HS-5 (cell line): ENCODE measurements at places on chromosomes 5 and 9.

GRCh38 chr5:37836592-37837413 is 3.0 kb downstream of the GDNF start:
- no peak for DNase-seq

DNA sequence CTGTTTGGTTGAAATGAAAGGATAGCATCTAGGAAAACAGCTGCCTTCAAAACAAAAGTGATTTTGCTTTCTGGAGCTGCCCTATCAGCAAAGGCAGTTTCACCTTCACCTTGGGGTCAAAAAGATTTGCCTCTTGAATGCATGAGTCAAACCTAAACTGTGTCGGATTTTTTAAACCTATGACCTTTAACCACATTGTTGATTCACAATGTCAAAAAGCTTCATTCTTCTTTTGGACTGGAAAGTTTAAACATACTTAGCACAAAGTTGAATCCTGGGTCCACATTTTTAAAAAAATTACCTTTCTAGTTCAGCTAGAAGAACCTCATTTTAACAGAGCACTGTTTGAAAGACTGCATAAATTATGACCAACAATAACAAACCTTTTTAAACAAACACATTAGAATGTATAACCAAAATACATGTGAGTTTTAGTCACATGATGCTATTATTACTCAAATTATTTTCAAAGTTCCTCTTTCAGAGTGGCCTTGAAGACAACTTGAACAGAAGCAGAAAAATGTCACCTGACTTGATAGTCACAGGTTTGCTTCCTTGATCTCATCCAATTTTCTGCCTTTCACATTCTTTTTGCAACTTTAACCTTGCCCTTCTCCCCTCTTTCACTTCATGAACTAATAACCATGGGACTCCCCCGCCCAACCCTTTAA is 109.7 kb upstream of the LHFPL2 start:
- DNase-seq = no peak

- no peak for DNase-seq
Observed at GRCh38 chr9:26863074-26863473, 29.5 kb downstream of the CAAP1 start.

DNA sequence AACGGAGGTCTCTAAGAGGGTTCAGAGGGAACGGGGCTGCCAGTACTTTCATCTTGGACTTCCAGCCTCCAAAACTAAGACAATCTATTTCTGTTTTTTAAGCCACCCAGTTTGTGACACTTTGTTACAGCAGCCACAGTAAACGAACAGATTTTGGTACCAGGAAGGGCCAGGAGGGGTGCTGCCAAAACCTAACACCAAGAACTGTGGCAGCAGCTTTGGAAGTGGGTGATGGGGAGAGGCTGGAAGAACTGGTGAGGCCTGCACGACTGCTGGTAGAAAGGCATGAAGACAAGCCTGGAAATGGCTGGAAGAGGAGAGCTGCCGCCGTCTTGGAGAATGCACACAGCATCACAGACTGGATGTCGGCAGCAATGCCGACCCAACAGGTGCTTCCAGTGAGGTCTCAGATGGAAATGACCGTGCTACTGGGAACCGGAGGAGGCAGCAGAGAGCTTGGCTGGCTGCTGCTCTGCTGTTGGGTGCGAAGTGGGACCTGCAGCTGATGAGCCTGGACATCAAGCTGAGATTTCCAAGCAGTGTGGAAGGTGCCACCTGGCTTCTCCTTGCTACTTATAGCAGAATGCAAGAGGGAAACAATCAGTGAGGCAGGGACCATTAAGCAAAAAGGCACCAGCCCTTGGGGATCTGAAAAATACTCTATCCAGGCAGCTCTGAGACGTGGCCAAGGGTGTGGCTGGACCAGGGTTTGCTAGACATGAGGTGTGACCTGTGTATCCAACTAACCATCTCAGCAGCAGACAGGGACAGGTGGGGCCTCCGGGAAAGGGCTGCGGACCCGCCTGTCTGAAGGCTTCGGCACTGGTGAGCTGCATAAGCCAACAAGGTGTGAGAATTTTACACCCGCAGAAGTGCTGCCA is 4.7 kb upstream of the TMEM210 start:
- DNase-seq = no peak

DNA sequence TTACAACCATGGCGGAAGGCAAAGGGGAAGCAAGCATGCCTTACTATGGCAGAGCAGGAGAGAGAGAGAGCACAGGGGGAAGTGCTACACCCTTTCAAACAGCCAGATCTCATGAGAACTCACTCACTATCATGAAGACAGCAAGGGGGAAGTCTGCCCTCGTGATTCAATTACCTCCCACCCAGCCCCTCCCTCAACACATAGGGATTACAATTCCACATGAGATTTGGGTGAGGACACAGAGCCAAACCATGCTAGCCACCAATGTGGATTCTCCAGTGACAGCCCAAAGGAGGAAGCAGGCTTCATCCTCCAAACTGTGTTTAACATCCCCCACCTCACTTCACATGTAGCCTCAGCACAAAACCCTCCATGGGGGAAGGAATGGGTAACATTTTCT is 563.7 kb downstream of the CDK5RAP2 start:
- no peak for DNase-seq

DNA sequence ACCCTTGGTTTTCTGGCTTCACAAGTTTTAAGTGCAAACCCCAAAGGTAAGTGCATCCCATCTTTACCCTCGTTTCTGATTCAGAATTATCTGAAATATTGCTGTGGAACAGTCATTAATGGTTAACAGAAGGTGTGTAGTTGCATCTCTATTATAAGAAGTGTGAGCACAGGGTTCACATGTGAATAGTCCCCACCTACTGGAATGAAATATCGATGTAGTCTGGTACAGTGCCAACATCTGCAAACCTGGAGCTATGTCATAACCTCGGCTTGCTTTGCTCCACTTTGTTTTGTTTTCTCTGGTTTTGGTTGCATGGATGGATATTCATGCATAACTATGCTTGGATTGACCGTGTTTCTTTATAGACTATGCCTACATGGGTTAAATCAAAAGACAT is 12.6 kb downstream of the HTR4 start:
- DNase-seq = no peak

- DNase-seq = no peak
Observed at GRCh38 chr9:91799113-91799744, 150.8 kb downstream of the ROR2 start.

DNA sequence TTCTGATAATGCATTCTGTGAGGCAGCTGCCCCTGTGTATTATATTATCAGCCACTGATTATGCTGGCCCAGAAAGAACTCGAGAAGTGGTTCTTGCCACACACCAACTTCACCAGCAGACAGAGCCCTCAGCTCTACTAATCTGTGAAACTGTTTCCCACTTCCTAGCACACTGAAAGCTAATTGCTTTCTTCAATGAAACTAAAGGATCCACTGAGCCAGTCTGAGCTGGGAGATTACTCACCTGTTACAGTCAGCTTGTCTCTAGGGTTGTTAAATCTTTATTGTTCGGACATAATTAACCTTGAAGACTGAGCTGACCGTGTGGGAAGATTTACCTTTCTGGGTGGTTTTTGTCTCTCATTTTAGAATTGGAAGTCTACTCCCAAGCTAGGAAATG is 263.2 kb downstream of the KCTD16 start:
- DNase-seq = no peak

DNA sequence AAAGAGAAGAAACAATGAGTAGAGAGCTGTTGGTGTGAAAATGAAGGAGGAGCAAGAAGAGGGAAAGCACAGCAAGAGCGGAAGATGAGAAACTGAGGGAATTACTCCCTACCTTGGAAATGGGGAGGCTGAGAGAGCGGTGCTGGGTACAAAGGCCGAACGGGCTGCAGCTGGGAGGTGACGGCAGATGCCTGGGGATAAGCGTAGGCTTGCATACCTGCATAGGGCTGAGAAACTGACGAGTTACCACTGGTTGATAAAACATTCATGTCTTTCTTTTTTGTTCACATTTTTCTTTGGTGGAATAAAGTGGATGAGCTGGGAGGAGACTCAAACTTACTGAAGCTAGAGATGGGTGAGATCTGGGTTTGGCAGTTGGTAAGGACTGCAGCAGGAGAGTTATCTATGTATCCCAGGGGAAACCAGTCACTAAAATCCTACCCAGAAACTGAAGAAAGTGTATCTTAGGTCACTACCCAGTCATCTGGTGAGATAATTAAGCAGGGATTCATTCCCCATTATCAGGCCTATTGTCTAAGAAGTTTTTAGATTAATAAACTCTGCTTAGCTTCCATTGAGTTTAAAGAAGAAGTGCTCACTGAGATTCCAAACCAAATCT is 34.8 kb downstream of the FKBP15 start:
- no peak for DNase-seq

GRCh38 chr5:111266491-111266890 is 42.3 kb downstream of the CAMK4 start:
- no peak for DNase-seq

- no peak for DNase-seq
Observed at GRCh38 chr9:130150779-130151382, 21.3 kb upstream of the NCS1 start.

DNA sequence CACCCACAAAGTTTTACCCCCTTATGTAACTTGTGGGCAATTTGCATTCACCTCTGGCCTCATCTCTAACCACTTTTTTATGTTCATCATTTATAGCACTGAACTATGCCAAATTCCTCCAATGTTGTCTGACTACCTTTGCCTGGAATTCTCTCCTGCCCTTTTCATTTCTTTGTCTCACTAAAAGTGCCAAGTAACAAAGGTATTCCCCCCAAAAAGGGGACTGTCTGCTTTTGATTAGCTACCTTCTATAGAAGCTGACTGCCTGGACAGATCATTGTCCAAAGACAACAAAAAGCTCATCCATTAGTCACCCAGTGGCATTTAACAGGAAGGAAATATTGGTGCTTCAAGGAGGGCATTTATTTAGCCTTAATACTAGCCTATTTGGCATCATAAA is 189.9 kb upstream of the VCAN start:
- DNase-seq = peak; percentile 75

DNA sequence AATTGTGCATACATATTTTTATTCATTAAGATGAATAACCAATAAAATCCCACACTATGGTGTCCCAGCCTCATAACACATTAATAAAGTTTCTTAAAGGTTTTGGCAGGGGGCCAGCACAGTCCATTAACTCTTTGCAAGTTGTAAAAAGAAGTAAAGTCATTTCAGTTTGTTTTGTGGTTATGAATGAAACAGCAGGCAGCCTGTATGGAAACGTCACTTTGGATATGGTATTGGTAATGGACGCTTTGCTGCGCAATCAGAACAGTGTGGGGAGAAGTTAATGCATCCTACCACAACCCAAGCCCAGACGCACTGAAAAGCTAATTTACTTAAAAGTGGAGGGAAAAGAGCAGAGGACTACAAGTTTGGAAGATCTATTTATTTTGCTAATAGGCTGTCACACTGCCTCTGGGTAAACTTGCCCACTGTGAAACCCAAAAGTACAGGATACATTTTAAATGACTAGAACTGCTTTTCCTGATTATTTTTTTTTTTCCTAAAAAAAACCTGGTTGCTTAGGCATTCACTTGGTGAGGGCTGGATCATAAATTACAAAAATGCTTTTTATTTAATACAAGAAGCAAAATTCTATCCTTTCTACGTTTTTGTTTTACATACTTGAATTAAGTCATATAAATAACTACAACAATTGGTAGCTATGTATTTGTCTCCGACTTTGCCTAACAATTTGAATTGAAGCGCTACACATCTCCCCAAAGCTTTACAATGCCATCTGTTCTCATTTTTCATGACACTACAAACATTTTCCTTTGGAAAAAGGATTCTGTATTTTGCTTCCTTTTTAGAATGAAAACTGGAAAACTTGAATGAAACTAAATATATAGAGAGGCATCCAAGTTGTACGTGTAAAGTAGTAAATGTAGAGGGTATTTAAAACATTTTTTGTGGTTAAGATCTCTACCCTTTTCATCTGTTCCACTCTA is 104.3 kb downstream of the NFIB start:
- no peak for DNase-seq

- no peak for DNase-seq
Observed at GRCh38 chr5:158286827-158287226, 427.9 kb upstream of the CLINT1 start.

GRCh38 chr5:33801292-33801691 is 90.5 kb downstream of the ADAMTS12 start:
- no peak for DNase-seq

DNA sequence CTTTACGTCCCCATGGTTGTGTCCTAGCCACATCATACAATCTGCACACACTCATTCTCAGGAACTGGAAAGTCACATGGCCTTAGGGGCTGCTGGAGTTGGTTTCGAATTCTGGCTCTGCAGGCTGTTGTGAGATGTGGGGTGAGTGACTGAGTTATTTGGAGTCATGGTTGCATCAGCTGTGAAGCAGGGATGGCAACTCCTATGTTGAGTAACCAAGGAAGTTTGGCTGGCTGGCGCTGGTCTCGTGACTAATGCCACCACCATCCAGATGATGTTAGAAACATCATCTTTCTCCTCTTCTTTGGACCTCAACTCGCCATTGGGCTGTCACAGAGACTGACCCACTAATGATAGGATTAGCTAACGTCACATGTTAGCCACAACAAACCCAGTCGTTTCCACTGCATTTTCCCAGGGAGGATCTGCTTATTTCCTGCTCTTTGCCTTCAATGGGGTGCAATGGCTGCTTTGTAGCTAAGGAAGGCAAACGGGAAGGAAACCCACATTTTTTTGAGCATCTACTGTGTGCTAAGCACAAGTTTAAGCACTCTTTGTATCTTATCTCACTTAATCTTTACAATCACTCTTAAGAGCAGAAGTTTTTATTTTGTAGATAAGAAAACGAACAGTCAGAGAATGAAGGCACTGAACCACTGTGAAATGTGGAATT is 78.1 kb upstream of the UBTD2 start:
- peak; percentile 99 for DNase-seq

GRCh38 chr9:38434365-38434764 is 10.1 kb upstream of the IGFBPL1 start:
- DNase-seq = no peak

DNA sequence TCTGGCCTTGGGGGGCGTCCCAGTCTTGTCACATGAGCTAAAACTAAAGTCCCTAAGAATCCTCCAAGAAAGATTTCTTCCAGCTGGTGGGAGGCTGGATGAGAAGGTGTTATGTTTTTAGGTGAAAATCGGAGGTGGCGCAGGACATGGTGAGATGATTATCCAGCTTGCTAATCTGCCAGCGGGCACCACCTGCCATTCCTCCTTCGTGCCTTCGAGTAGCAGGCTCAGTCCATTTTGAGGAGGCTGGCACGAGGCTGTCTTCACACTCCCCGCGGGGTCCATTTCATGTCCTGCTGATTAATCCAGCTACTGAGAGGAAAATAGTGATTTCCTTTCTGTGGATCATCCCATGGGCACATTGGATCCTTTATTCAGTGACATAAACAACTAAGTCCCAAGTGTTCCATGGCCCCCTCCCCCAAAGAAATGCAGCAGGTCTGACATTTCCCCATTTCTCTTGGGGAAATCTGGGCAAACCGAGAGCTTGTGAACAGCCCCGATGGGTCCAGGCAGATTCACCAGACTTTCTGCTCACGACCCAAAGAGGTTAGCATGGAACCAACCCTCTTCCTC is 38.2 kb upstream of the EXOC3 start:
- DNase-seq = no peak

- DNase-seq = peak; percentile 96
Observed at GRCh38 chr5:18553269-18553668, 919.0 kb downstream of the TAF11L14 start.

- no peak for DNase-seq
Observed at GRCh38 chr9:13674926-13675637, 395.6 kb upstream of the MPDZ start.
